NAMALWA (cell line): ENCODE measurements at places on chromosomes 6 and 20.

DNA sequence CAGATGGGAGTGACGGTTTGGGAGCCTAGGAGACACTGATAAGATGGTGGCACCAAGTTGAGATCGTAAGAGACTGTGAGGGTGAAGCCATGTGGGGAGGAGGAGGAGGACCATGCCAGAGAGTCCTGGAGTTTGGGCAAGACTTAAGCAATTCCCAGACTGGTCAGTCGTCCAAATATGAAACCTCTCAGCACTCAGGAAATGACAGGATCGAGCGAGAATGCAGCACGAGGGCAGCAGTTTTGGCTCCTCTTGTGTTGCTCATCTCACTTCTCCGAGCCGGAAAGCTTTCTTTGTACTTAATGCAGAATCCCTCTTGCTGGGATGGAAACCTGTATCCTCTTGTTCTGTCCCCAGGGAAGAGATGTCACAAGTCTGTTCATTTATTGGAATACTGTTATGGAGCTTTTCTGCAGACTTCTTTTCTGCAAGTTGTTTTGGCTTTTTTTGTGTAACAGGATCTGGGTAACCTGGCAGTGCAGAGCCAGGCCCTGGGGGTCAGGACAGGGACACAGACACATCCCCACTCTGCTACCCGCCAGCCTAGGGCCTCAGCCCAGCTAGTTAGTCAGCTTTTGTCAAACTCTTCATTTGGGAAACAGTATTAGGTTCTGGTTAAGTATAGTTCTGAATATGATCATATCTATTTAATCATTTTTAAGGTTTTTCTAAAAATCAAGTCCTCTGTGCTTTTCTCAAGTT lies 34.3 kb downstream of the FNDC1 start:
- DNase-seq: no peak

DNA sequence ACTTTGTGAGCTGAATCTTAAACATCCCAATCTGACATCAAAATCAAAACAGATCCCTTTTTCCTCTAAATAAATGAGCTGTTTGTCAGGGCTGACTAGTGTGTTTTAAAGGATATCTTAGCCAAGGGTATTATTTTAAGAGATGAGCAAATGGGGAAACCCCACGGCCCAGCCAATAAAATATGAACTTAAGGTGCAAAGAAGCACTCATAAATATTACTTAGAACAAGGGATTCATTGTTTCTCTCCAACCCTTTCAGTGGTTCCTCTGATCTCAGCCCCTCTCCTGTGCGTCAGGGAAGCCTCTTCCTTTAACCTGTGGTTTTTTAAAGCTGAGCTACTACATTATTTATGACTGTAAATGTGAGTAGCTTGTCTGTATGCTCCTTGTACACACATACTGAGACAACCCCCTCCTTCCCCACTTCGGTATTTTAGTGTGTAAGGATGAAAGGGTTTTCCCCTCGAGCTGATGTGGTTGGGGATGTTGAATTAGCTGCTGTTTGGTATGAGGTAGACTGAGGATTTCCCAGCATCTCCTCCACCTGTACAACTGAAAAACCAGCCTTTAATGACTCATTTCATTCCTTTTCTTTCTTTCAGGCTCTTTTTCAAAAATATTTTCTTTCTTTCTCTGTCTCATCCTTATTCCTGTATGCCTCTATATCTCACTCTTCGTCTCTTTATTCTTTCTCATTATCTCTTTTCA lies 6.5 kb downstream of the BMP5 start:
- DNase-seq: no peak

GRCh38 chr6:52020945-52021570 lies 66.4 kb downstream of the PKHD1 start:
- DNase-seq: peak; percentile 35

- no peak for DNase-seq
Observed at GRCh38 chr20:20413810-20414281, 45.9 kb downstream of the INSM1 start.

- DNase-seq: no peak
Observed at GRCh38 chr20:22814471-22815205, 220.5 kb upstream of the SSTR4 start.

DNA sequence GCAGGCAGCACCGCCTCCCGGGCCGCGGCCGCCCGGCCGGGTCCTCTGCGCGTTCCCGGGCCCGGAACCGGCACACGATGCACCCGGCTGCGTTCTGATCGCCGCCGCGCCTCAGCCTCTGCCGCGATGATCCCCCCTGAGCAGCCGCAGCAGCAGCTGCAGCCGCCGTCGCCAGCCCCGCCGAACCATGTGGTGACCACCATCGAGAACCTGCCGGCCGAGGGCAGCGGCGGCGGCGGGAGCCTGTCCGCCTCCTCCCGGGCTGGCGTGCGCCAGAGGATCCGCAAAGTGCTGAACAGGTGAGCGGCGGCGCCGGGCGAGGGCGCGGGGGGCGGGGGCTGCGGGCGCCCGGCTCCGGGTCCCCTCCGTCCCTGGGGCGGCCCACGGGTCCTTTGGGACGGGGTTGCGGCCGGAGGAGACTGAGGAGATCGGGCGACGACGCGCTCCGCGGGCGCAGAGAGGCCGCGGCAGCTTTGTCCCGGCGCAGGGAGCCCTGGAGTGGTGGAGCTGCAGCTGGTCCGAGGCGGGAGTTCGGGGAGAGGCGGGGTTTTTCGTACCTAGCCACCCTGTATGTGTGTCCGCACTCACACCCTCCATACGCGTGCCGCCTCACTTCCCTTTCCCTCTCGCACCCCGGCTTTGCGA lies 659 bp downstream of the SLC35F1 start:
- DNase-seq: no peak

GRCh38 chr20:9078826-9079731 lies 10.2 kb downstream of the PLCB4 start:
- DNase-seq: no peak

- no peak for DNase-seq
Observed at GRCh38 chr6:158414851-158415262, 102.6 kb downstream of the TULP4 start.

DNA sequence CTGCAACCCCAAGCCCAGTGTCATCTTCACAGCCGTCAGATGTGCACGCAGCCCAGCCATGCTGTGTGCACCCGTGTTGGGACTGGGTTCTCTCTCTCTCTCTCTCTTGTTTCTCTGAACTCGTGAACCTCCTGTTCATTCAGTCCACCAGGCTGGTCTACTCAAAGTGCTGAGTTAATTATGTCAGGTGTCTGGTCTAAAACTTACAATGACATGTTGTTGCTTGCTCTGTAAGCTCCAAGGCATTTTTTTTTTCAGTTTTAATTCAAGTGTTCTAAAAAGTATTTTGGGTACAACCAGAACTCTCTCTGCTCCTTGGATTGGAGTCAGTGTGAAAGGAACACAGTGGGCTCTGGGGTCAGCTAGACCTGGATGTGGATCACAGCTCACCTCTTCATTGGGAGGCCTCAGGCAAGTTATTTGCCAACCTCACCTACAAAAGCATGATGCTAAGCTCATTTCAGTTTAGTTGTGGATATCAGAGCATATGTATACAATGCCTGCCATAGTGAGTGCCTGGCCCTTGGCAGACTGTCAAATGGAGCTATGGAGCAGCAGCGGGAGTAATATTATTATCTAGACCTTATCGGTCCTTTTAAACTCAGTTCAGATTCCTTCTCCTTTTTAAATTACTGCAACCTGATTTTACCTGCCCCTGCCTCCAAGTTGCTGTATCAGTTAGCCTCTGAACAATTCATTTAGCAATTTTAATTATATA lies 59.5 kb downstream of the PLEKHG1 start:
- no peak for DNase-seq

DNA sequence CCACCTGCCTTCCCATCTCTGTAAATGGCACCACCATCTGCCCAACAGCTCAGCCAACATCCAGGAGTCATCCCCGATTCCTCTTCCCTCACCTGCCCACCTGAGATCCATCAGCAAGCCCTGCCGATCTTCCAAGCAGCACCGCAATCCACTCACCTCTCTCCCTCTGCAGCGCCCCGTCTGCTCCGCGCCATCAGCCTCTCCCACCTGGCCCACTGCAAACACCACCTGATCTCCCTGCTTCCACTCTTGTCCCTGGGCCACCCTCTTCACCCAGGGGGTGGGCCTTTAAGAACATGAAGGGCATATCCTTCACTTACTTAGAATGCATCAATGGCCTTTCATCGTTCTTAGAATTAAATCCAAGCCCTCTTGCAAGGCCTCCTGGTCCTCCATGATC lies 457.3 kb upstream of the SULF2 start:
- no peak for DNase-seq

- no peak for DNase-seq
Observed at GRCh38 chr6:142702501-142703460, 242.2 kb downstream of the HIVEP2 start.

DNA sequence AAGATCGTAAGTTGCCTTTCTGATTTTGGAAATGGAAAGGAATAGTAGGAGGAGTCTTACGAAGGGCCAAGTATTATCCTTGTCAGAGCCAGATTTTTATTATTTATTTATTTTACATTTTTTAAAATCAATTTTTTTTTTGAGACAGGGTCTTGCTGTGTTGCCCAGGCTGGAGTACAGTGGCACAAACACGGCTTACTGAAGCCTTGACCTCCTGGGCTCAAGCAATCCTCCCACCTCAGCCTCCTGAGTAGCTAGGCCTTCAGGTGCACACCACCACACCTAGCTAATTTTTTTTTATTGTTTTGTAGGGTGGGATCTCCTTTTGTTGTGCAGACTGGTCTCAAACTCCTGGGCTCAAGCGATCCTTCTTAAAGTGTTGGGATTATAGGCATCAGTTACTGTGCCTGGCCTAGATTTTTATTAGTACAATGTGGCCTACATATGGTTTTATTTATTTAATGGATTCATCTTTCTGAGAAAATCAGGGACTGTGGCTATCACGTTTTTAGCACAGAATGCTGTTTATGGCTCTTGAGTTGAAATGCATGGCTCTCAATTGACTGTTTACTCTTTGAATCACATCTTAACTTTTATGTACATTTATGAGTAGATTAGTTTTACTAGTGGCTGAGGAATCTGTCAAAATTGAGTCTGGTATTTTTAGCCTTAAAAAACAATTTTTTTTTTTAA lies 16.7 kb downstream of the CDC5L start:
- DNase-seq: no peak

GRCh38 chr20:37558306-37558705 lies 30.6 kb upstream of the BLCAP start:
- DNase-seq: no peak

DNA sequence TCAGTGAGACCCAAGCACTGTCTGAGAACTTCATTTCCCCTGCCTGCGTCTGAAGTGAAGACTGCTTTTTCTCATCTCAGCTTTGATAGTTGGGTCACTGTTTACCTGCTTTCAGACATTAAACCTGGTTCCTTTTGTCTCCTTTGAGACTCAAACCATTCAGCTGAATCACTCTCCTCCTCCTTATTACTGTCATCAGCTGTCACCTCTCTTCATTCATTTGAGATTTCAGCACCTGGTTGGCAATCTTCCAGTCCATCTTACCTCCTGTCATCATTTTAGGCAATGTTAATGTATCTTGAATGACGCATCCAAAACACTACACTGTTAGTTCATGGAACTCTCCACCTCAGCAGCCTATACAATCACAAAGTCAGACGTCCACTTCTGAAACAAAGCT lies 34.3 kb upstream of the SOX4 start:
- DNase-seq: no peak

DNA sequence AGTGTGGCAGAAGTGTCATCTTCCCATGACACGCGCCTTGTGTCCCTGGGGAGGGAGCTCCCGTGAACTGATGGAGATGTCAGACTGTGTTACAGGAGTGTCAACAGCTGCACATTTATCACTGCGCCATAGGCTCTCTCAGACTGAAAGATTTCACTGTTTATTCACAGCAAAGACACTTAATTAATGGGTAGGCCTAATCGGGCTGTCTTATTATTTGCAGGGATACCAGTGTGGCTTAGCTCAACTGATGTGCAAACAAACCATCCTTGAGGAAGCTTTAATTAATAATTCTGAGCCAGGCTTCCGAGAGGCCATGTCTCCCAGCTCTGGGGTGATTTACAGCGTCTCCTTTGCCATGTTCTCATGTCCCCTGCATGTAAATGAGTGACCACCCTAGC lies 771.0 kb downstream of the QKI start:
- DNase-seq: no peak

DNA sequence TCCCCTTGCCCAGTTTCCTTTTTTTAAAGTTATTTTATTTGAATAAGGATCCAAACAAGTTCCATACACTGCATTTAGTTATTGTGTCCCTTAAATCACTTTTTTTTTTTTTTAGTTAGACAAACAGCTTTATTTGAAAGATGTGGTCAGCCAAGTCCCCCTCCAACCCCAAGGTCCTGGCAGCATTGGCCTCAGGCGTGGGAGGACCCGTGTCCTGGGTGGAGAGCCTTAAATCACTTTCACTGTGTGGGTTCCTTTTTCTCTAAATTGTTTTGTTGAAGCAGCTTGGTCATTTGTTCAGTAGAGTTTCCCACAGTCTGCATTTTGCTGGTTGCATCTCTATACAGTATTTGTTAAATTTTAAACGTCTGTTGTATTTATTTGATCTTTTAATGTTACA lies 5.2 kb upstream of the TBCC start:
- no peak for DNase-seq

- DNase-seq: no peak
Observed at GRCh38 chr6:107679457-107679856, 144.7 kb downstream of the SCML4 start.

GRCh38 chr20:39136798-39137197 lies 174.7 kb downstream of the DHX35 start:
- no peak for DNase-seq

GRCh38 chr6:117384659-117385058 lies 41.1 kb downstream of the ROS1 start:
- no peak for DNase-seq

- DNase-seq: no peak
Observed at GRCh38 chr6:127618729-127619128, 41.8 kb downstream of the C6orf58 start.

DNA sequence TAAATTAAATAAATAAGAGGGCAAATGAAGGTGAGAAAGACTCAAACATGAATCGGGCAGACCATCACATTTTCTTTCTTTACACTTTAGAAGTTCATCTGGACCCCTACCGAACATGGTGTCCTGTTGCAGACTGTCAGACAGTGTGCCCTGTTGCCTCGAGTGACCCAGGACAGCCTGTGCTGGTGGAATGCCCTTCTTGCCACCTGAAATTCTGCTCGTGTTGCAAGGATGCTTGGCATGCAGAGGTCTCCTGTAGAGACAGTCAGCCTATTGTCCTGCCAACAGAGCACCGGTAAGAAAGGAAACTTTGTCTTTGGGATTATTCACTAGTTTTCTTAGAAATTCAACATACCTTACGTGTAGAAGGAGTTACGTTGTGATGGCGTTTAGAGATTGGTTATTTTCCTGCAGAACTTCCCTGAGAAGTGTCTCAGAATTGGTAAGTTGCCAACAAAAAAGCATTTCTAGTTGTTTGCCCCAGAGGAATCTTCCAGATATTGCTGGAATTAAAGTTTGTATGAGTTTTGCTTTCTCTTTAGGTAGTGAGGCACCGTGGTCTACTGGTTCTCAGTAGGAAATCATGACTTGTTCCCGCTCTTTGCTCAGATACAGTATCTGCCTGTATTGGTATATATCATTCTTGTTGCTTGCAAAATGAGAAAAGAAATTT lies 70.1 kb downstream of the RNF144B start:
- DNase-seq: no peak

DNA sequence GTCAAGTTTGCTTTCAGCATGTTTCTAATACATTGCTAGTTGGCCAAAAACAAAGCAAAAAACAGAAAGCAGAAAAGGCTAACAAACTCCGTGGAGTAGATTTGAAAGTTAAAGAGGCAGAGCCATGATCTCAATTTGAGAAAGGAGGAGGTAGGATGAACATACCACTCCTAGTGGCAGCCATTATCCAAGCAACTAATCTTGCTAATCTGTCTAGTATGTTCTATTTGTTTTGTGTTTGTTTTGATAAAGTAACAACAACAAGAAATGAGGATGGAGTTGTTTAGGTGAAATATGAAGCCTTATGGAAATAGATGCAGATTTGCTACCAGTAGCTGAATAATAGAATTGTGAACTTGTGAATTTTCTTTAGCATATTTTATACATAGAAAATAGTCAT lies 295.5 kb upstream of the PRDM1 start:
- peak; percentile 6 for DNase-seq
